Stimulated activated CD4-positive, alpha-beta T cell treated with anti-CD3 and anti-CD28 coated beads, TNF-alpha, amount 100 ng/mL, for 48 hours (primary cell): ENCODE measurements at places on chromosomes 11 and 22.

- DNase-seq = no peak
Observed at GRCh38 chr11:73577496-73577917, 20.4 kb downstream of the FAM168A start.

DNA sequence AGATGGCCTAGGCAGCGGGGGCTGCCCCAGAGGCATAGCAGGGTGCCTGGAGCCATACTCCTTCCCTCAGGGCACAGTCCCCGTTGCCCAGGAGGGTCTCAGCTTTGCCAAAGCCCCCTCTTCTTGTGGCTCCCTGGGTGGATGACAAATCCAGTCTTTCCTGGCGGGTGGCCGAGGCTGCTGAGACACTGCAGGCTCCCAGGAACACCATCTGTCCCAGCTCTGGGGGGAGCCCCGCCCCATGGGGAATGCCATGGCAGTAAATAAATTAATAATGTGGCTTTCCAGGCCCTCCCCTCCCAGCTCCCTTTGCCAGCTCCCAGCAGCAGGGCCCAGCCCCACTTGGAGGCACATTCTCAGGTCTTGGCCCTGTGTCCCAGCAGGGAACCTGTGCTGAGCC is 45.0 kb downstream of the PDE2A start:
- DNase-seq = no peak

DNA sequence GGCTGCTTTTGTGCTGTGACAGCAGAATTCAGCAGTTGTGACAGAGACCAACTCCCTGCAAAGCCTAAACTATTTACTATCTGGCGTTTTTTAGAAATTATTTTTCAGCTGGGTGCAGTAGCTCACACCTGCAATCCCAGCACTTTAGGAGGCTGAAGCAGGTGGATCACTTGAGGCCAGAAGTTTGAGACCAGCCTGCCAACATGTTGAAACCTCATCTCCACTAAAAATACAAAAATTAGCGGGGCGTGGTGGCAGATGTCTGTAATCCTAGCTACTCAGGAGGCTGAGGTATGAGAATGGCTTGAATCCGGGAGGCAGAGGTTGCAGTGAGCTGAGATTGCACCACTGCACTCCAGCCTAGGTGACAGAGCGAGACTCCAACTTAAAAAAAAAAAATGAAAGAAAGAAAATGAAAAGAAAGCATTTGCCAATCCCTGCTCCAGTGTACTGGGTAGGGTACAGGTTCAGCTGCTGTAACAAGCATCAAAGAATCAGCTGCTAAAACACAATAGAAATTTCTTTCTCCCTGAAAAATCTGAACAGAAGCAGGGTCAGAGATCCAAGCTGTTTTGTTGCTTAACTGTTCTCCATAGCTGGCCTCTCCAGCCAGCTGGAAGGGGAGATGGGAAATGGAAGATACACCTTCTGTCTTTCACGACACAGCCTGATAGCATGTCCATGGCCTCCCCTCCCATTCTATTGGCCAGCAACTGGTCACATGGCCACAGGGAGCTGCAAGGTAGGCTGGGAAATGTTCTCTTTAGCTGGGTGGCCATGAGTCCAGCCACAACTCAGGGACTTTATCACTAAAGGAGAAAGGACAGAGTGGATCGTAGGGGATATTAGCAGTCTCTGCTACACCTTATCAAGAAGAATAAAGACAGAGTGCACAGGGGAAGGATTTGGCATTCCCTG is 8.5 kb upstream of the NCF4 start:
- DNase-seq = no peak

- no peak for DNase-seq
Observed at GRCh38 chr11:68889948-68890446, 13.6 kb downstream of the MRPL21 start.

GRCh38 chr11:62352355-62353336 is 15.4 kb downstream of the ASRGL1 start:
- no peak for DNase-seq

GRCh38 chr11:34180040-34180813 is 74.8 kb downstream of the NAT10 start:
- DNase-seq = no peak

DNA sequence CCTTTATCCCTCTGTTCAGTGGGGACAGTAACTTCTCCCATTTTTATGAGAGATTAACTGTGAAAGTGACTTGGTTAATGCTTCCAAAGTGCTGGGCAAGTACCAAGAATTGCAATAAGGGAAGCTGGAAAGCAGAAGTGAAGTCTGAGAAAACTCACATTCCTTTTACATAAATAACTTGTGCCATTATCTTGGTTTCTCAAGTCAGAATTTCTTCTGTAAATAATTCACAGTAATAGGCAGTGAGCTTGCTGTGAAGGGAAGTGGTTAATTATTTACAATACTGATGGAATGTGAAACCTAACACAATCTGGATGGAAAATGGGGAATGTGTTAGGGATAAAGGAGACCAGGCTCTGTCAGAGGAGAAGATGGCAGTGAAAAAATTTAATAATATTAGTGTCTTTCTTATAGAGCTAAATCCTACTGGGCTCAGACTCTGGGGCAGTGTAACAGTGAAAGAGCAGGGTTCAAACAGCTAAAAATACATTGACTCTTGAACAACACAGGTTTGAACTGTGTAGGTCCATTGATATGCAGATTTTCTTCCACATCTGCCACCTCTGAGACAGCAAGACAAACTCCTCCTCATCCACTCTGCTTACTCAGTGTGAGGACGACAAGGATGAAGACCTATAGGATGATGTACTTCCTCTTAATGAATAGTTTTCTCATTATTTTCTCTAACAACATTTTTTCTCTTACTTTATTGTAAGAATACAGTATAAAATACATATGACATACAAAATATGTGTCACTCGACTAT is 251.5 kb upstream of the ISX start:
- no peak for DNase-seq

- no peak for DNase-seq
Observed at GRCh38 chr22:43014316-43014868, 557 bp downstream of the PACSIN2 start.

- DNase-seq = no peak
Observed at GRCh38 chr11:26286472-26287066, 45.4 kb upstream of the ANO3 start.

GRCh38 chr11:110303414-110303826 is 7.0 kb upstream of the RDX start:
- no peak for DNase-seq

DNA sequence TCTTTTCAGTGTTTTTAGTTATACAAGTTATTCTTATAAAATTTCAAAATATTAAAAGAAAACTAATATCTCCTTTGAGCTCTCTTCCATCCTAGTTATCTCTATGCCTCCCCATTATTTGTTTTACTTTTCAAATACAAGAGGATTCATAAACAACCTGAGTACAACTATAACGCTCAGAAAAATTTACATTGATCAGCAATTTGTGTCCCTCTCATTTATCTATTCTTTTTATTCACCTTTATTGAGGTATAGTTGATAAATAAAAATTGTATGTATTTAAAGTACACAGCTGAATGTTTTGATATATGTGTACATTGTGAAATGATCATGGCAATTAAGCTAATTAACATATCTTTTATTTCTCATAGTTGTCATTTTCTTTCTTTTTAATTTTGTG is 57.6 kb downstream of the GRIA4 start:
- no peak for DNase-seq

DNA sequence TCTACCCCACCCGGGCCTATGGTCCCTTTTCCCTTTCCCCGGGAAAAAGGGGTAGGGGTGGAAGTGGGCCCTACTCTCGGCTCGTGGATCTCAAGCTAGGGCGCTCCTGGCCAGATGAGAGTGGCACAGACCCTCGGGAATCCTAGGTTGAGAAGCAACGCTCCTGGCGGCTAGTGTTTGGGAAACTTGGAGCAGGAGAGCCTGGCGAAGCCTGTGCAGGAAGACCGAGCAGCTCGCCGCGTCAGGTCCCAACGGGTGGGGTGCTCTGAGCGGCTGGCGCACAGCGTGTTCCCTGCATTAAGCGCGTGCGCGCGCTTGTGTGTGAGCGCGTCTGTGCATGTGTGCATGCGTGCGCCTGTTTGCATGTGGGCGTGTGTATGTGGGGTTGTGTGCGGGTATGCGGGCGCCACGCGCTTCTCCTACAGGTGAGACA is 7.1 kb upstream of the FLI1 start:
- peak; percentile 47 for DNase-seq

GRCh38 chr11:95070471-95070870 is 3.8 kb downstream of the SRSF8 start:
- no peak for DNase-seq

GRCh38 chr11:44726283-44727113 is at the start of gene TSPAN18:
TSS of gene TSPAN18 (plus strand) at chr11:44726962. CDS start at chr11:44906417, 179,455 bp downstream.
- DNase-seq = no peak

DNA sequence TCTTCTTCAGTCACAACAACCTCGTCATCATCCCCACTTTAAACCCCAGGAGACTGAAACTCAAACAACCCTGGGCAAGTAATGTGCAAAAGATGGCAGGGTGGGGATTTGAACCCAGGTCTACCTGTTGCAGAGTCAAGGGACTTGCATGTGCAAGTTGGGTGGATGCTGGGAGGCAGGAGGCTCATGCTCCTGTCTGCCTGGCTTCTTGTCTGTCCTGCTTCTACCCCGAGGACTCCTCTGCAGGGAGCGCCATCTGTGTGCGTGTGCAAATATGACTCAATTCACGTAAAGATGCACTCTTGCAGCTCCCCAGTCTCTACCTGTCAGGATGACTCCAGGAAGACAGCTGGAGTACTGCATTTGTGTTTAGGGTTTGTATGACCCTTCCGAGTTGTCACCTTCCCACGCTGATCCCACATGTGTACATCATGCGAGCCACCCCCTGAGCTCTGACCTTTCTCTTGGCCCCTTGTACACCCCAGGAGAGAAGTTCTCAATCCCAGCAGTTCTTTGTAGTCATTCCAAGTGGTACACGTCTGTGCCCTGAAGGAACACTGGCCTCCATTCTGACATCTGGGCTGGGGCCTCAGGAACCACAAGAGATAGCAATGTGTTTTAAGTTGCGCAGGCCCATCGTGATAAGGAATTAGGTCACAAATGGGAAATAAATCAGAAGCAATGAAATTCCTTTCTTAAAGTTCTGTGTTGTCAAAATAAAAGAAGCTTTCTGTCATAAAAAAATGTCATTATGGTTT is 95.7 kb downstream of the CWC15 start:
- DNase-seq = no peak

DNA sequence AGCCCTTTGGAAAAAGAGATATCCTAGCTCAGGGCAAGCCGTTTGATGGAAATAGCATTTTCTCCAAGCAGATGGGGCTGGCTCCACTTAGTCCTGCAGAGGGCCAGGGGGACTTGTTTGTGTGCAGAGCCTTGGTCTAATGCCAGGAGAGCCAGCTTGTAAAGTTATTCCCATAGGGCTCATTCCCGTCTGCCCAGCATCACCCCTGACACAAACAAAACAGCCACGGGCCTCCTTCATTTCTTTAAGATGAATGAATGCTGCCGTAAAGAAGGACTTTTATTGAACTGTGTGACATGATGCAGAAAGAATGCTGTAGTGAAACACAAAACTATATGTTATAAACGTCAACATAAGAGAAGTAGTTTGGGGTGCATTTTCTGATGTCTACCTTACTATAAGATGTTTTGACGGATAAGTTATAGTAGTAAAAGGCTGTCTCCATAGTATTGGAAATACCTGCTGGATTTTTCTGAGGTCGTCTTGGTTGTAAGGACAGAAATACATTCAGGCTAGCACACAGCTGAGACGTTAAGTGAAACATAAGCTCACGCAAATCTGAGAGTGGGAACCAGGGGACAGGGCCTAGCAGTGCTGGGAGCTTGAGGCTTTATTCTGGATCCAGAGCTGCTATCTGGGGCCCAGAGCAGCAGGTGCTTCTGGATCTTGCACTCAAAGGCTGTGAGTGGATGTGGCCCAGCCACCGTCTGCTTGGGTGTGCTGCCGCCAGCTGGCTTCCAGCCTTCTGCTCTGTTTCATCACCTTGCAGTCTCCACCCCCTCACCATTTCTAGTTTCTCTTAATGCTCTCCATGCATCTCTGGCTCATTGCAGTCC is 53.3 kb downstream of the NCAM1 start:
- no peak for DNase-seq

GRCh38 chr11:122769126-122769780 is 69.0 kb upstream of the CRTAM start:
- no peak for DNase-seq
